ENCODE measurements at places on chromosomes 4 and X.

DNA sequence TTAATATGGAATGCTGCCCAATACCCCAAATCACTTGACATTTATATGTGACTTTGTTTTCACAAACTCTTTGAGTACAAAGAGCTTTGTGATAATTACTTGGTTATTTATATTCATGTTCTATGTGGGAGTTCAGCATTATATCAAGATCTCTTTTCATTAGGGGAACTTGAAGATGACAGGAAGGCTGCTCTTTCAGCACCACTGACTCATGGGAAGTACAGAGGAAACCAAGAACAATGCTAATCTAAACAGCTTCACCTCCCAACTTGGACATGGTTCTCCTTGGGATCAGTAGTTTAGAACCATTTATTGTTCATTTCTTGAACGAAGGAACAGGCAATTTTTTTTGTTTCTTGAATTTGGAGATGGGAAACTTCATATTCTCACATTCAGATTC lies 184.0 kb upstream of the AFF2 start:
- peak; percentile 18 for DNase-seq

DNA sequence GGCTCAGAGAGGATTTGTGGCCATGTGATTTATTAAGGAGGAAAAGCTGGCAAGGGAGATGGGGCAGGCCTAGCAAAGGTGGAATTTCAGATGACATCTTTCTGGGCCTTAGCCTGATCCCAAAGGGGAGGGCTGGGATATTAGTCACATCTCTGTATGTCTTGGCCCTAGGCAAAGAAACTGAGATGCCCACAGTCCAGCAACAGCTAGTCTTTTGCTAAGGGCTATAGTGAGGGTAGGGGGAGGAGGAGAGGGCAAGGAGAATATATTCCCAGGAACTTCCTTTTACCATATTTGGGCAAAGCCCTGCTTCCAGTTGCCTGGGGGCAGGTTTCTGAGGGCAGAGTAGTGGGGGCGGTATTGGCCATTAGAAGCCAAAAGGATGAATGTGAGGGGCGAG lies 209.8 kb upstream of the NR3C2 start:
- no peak for DNase-seq

GRCh38 chr4:3607690-3608552 lies 75.7 kb upstream of the LRPAP1 start:
- no peak for DNase-seq

- DNase-seq, result no peak
These were observed 18.6 kb upstream of the SAT1 start for GRCh38 chrX:23764188-23764984.

- no peak for DNase-seq
These were observed 83.6 kb downstream of the CRMP1 start for GRCh38 chr4:5809216-5809776.

GRCh38 chrX:46236411-46236810 lies 308.8 kb downstream of the ZNF674 start:
- no peak for DNase-seq

DNA sequence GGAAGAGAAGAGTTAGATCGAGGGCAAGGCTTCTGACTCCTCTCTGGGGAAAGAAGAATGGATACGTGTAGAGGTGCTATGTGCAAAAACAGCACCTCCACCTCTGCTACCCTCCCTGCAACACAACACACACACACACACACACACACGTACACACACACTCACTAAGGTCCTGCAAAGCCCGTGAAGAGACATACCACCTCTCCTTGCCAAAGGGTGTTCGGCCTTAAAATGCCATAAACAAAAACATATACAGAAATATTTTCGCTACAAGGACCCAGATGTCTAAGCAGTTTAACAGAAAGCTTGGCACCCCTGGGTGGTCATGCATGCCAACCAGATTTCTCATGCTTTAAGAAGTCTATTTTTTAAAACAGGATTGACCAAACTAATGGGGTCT lies 1.5 kb downstream of the TIFA start:
- no peak for DNase-seq

DNA sequence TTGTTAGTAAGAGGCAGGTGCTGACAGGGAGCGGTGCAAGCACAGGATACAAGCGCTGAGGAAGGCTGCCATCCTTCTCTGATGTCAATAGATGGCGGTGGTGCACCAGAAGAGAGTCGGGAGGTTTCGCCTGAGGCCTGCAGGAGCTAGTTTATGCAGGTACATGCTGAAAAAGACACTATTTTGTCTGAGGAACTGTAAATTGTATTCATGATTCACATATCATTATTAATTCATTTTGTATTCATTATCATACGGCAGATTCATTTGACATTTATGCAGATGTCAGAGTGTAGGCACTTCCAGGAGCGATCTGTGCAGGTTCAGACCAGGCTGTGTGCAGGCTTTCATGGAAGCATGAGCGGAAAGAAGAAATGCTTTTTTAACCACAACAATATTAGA lies 824.0 kb downstream of the STIM2 start:
- peak; percentile 71 for DNase-seq

DNA sequence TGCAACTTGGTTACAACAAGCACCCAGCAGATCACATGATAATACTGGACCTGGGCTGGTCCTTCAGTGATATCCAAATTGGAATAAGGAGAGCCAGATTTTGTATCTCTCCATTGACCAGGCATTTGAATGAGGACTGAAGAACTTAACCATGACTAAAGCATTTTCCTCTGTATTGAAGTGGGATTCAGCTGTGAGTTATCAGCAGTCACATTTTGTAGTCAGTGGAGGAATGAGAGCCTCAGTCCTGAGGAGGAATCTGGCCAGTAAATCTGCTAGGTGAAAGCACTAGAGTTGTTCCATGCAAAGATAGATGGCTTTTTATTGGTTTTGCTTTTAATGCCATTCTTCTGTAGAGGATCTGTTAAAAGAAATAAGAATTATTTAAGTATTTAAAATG lies 1506.0 kb downstream of the PCDH7 start:
- DNase-seq, result no peak

- no peak for DNase-seq
These were observed 2.7 kb upstream of the ACOT9 start for GRCh38 chrX:23745786-23746185.

- DNase-seq, result peak; percentile 63
These were observed 49.2 kb upstream of the TLR2 start for GRCh38 chr4:153634738-153635353.

DNA sequence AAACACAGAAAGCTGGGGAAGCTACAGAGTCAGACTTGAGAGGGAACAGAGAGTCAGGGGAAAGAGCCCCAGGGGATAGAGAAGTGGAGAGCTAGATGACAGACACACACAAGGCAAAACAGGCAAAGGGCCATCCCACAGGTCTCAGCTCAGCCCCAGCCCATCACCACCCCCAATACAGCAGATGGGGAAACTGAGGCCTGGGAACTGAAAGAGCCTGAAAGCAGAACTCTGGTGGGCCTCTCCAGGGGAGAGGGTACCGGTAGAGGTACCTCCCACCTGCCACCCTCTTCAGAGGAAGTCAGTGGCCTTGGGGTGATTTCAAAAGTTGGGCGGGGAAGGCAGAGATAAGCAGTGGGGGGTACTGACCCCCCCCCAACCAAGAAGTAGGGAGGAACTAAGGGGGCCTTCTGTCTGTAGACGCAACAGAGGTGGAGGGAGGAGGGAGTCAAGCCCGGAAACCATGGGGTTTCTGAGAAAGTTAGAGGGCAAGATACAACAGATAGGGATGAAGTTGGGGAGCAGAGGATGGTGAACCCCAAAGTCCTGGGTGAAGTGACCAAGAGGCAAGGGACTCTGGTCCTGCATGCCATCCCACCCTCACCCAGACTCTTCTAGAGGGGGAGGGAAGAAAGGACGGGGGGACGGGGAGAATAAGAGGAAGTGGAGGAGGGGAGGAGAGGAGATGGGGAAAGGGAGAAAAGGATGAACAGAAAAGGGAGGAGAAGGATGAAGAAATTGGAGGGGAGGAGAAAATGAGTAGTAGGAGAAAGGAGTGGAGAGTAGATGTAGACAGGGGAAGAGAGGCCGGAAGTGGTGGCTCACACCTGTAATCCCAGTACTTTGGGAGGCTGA lies 3.2 kb downstream of the GATA1 start:
- DNase-seq, result peak; percentile 85

DNA sequence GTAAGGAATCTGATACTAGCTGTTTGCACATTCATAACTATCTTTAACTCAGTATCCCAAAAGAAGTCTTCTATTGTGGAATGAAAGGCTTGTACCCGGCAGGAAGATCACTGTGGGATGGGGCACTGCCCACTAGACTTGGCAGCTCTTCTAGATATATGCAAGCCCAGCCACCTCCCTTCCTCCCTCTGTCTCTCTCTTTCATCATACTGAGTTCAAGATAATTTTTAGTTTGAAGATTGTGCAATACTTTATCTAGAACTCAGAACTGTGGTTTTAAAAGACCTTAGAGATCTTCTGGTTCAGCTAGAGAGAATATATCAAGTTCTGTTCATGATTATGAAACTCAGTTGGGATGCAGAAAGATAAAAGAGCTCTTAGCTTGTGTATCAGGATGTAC lies 22.5 kb upstream of the GPR34 start:
- DNase-seq, result peak; percentile 70

DNA sequence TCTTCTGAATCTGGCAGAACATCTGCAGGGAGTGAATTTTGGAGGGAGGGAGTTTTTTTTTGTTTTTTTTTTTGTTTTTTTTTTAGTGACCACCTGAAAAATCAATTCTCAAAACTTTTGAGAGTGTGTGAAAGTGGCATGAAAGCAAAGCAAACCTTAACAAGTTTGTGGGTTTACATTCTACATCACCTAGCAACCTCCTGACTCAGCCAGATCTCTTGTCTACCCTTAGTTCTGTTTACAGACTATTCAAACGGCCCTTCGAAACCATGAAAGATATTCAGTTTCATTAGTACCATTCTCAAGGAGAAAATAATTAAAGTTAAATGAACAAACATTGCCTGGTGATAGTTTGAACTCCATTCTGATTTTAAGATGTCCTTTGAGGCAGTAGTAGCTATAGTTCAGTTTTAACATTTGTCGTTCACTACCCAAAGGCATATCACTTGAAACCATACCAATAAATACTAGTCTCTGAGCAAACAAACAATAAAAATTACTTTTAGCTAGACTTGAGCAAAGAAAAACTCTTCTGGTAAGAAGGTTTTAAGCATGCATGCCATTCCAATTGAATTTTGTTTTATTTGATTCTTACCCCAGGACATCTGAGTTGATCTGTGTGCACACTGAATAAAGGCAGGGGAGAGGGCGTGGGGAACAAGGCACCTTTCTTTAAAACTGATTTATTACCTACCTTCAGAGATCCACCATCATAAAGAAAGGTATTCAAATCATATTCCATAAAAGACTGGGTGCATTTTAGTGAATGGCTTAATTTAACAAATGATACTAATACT lies 137.7 kb downstream of the ARX start:
- DNase-seq, result no peak
